Activated T-cell treated with anti-CD3 and anti-CD28 coated beads, Interleukin-2, amount 50 U/mL, for 24 hours (primary cell): ENCODE measurements at places on chromosomes 12 and 14.

GRCh38 chr12:113955109-113955970, 10.8 kb downstream of the RBM19 start:
- no peak for DNase-seq

GRCh38 chr14:62179367-62180018, 417.3 kb downstream of the SNAPC1 start:
- DNase-seq: no peak

DNA sequence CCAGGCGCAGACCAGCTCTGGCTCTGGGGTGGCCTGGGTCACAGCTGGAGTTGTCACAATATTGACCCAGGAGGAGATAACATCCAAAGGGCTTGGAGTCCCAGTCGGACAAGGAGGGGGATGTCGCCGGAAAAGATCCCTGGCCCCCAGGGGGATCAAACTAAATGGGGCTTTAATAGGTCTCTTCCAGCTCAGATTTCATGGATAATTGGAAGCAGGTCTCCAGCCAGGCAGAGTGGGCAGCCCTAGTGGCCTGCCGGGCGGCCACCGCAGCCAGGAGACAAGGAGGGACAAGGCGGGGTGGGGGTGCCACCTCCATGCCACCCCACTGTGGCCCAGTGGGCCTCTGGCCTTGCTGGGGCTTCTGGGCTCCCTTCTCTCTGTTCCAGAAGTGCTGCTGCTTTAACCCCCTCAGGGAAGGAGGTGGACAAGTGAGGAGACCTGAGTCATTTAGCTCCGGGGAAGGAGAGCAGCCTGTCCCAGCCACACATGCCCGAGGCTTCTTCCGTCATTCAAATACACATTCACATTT, 23.1 kb upstream of the PGF start:
- DNase-seq: no peak

DNA sequence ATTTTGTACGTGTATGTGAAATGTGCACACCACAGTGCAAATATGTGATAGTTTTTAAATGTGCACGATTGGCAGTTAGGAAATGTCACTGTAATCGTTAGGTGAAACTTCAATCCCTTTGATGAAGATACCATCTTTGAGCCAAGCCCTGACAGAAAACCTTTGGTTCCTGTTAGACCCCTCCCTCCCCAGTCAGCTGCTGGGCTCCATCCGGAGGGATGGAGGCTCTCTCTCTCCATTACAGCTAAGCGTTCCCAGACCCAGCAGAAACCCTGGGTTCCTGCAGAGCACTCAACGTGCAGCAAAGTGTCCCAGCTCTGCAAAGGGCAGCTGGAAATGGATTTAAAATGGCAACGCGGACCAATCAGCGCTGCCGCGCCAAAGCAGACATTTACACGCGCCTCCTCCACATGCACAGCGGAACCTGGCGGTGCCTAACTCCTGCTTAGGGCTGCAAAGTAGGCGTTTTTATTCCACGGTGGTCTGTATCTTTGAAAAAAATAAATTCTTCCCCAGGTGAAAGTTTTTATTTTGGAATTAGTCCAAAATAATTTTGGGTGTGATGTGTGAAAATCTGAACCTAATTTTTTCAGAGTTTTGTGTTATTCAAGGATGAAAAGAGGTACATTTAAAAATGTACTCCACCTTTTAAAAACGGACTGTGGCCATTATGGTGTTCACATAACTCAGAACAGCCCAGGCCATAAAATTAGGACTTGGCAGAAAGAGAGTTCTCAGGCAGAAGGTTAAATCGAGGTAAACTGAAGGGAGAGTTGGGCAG, 1.4 kb upstream of the HMGA2 start:
- peak; percentile 29 for DNase-seq

GRCh38 chr14:75559045-75559444, 19.4 kb upstream of the FLVCR2 start:
- DNase-seq: no peak

DNA sequence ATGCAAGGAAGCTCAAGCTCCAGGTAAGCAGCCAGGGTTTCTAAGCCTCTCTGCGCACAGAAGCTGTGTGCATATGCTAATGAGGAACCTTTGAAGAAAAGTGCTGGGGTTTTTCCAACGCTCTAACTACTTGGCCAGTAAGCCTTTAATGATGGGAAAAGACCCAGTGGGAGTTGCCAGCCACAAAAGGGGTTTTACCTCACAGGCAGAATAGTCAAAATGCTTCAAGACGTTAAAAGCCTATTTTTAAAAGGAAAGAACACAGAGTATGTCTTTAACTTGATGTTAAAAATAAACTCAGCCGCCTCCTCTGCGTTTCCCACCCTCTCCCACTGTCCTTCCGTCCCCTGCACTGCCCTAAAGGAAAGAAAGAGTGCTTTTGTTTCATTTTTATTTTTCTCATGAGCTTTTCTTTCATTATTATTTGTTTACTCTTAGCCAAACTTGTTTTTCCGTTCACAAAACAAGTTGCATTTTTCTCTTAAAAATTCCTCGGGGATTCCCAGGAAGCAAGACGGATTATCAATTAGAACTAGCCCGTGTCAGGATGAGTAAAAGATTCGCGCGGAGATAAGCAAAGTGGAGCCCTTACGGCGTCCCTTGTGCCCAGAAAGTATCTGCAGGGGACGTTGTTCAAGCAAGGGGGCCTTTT, 209.8 kb upstream of the NUDT4 start:
- DNase-seq: no peak

DNA sequence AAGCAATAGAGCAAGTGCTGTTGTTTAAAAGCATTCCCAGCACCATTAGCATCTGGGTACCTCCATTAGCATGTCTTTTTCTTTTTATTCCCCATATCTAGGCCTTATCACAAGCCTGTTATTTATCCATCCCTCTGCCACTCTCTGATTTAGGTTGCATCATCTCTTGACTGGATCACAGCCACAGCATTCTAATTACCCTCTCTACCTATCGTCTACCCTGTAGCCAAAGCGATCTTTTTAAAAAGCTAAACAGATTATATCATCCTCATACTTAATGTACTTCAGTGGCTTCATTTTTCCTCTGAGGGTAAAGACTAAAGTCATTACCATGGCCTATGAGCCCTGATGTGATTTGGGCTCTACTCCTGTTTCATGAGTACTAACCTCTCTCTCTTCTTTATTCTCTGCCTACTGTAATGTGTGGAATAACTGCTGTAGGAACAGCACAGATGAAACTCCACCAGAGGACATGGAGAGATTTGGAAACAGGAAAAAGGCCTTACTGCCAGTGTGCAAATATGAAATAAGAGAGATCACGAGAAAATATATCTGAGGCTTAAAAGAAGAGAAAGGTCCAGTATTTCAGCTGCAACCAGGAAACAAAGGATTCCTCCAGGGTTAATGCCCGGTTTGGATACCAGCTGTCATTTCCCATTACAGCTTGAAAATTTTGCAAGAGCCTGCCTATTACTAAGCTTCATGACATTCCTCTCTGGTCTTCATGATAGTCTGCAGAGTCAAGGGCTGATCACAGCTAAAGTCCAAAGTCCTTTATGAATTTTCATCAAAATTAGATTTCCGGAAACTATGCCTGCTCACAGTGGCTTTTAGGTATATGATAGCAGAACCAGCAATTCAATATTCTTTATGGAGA, 422.5 kb upstream of the PDE3A start:
- no peak for DNase-seq

DNA sequence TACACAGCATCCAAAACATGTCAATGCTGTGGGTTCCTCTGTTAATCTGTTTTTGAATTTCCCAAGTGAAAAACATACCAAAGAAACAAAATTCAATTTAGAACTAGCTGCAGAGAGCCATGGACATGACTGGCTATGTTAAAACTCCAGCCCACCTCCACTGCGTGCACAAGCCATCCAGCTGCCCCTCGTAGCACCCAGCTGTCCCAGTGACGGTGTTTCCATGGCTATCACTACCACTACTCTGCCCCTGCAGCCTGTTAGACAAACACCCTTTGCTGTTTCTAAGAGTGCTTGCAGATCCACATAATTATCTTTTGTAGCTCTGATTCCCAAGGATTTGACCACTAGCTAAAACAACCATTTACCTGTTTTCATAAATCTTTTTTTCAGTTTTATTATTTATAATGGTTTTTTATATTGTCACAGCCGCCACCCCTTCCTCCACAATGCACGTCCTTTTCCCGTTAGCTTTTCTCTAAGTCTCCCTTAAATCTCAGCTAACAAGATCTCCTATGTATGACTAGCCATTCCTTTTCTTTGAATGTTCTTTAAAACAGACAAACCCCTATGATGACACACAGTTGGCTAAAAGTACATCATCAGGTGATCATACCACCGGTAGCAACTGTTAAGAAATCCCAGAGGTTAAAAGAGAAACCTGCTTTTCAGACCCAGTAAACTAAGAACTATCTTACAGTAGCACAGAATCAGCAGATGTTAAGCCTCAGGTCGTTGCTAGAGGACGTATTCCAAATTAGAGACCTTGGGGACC, 37.8 kb upstream of the NAA30 start:
- DNase-seq: no peak

- no peak for DNase-seq
Measured at GRCh38 chr14:89288114-89288513, 128.9 kb downstream of the FOXN3 start.

DNA sequence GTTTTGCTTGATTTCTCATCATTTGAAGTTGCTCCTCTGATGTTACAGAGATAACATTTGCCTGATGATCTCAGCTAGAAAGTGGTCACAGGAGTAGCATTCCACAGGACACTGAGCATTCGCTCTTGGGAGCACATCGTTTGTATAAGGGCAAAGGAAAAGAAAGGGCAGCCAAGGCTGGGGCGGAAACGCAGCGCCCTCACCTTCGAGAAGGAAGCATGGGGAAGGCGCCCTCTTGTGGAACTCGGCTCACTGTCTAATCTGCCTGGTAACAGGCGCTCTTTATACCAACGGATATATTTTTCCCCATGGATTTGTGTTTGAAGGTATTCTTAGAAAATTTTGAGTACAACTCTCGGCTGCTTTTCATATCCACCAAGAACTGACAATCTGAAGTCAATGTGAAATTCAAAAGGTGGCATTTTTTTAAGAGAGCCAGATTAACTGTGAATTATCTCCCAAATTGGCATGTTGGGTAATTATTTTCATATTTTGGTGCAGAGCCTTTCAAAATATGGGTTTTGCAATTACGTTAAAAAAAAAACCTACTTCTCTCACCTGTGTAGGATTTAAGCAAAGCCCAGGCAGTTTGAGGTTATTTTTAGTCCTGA, 172.7 kb downstream of the CAND1 start:
- DNase-seq: peak; percentile 81

- DNase-seq: no peak
Measured at GRCh38 chr12:45981075-45981837, 9.1 kb downstream of the SCAF11 start.

GRCh38 chr12:12563290-12563928, 746 bp upstream of the DUSP16 start:
- DNase-seq: no peak

- no peak for DNase-seq
Measured at GRCh38 chr14:61362072-61362750, 40.8 kb downstream of the PRKCH start.

GRCh38 chr12:40012711-40013110, 93.2 kb downstream of the SLC2A13 start:
- no peak for DNase-seq

- no peak for DNase-seq
Measured at GRCh38 chr14:22491683-22492621, 97.1 kb downstream of the DAD1 start.

DNA sequence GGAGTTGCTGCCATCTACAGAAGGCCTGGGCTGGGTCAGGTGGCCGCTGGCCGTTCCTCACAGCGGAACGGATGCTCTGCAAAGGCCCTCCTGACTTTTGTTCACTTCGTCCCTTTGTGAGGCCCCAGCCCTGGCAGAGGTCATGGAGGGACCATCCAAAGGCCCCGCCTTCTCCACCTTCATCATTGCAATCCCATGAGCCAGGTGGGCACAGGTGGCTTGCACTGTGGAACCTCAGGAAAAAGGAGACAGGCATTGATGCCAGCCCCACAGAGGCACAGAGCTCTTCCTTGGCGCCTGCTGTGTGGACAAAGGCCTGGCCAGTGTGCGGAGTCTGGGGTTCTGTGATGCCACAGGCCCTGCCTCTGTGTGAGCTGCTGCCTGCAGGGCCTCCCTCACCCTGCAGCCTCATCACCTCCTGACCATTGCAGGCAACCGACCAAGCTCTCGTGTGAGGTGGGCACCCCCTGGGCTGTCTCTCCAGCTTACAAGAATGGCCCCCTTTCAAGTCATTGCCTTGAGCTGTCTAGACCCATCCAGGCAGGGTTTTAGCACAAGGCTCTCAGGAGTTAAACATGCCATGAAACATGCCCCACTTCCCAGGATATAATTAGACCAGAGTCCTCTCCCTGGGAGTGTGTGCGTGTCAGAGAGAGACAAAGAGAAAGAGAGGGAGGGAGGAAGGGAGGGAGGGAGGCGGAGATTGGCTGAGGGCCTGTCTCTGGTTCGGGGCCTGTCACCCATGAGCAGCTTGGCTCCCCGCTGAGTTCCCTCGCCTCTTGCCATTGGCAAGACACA, 19.3 kb downstream of the NFKBIA start:
- DNase-seq: no peak

GRCh38 chr12:76462668-76463224, 96.8 kb downstream of the OSBPL8 start:
- no peak for DNase-seq

DNA sequence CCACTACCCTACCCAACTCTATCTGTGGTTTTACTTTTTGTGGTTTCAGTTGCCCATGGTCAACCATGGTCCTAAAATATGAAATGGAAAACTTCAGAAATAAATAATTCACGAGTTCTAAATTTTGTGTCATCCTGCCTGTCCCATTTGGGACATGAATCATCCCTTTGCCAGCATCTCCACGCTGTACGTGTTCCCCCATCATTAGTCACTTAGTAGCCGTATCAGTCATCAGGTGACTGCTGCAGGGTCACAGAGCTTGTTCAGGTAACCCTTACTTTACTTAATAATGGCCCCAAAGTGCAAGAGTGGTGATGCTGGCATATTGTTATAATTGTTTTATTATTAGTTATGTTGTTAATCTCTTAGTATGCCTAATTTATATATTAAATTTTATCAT, 209.9 kb downstream of the ITPR2 start:
- no peak for DNase-seq

GRCh38 chr12:30110958-30111586, 327.3 kb upstream of the TMTC1 start:
- no peak for DNase-seq

DNA sequence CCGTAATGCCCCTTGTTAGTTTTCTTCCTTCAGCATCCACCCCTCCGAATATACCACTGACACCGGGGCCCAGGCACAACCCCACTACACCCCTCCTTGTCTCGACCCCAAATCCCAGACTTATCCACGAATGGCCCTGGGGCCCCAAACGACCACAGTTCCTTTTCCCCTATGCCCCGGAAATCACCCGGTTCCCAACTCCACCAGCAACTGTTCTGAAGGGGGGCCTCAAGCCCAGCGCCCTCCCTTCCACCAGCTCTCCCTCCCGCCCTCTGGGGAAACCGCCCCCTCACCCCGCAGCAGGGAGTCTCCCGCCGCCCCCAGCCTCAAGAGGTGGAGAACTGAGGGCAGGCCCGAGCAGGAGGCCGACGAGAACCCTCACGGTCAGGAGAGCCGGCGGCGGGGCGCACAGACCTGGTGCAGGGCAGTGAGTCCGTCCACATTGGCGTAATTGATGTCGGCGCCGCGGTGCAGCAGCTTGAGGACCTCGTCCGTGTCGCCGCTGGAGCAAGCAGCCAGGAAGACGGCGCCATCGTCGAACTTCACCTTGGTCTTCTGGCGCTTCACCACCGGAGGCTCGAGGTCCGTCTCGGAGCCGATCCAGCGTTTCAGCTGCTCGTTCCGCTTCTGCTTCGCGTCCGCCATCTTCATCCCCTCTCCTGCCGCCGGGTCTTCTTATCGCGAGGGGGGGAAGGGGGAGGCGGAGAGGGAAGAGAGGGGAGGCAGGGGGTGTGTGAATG, 446 bp downstream of the PPP1R12A start:
- peak; percentile 75 for DNase-seq
